ENCODE measurements at places on chromosomes 13 and 19.

GRCh38 chr13:97574926-97575325 is 141.0 kb downstream of the RAP2A start:
- peak; percentile 1 for DNase-seq

DNA sequence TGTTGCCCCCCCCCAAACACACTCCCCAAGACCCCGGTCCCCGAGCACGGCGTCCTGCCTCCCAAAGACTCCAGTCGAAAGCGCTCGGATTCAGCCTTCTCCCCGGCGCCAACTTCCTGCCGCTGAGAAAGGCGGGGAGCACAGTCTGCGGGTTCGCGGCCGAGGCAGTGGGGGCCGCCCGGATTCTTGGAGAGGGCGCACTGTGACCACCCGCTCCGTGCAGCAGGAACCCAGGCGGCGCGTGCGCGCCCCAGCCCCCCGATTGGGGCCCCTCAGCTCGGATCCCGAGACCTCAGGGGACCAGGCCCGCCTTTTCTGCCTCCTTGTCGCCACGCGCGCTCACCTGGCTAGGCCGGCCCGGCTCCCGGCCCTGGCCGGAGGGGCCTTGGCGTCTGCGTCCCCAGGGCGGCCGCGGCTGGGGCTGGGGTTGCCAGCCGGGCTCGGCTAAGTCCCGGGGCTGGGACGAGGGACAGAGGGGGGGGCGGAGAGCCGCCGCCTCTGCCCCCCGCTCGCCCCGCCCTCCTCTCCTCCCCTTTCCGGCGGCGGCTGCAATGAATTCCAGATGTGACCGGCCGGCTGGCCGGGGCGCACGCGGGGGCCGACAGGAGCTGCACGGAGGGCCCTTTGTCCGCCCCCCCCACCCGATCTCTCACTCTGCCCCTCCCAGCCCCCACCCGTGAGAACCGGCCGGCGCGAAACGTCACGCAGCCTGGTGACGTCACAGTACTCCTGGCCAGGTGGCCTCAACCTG is at the start of gene S1PR2:
Gene S1PR2 (minus strand): TSS at position 471 of the 751 bp plus-strand sequence. CDS start 6,426 bp downstream, outside the sequence.
- peak; percentile 67 for DNase-seq

- DNase-seq = no peak
These were observed 66.6 kb upstream of the ZNF527 start for GRCh38 chr19:37304190-37304883.

DNA sequence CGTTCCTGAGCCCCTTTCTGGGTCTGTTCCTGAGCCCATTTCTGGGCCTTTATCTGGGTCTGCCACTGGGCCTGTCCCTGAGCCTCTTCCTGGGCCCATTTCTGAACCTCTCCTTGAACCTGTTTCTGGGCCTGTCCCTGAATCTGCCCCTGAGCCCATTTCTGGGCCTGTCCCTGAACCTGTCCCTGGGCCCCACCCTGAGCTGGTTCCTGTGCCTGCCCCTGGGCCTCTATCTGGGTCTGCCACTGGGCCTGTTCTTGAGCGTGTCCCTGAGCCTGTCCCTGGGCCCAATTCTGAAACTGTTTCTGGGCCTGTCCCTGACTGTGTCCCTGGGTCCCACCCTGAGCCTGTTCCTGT is 40.4 kb upstream of the GRTP1 start:
- no peak for DNase-seq

DNA sequence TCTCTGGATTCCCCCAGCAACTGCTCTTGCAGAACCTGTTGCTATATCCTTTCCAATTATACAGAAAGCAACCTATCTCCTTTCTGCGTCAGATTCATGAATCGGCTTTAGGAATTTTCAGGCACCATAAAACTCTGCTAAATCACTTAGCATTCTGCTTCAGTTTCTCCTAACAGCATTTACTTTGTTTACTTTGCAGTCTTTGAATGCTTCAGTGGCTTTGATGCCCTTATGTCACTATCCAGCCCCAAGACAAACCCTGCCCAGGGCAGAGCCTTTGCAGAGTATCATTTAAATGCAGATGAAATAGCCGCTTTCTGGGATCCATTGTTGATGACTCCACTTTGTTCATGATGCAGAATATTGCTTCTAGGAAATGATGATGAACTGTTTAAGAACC is 43.1 kb downstream of the SLITRK1 start:
- DNase-seq = no peak

- DNase-seq = no peak
These were observed 2.9 kb upstream of the ZIC5 start for GRCh38 chr13:99974296-99974938.

- no peak for DNase-seq
These were observed 28.4 kb downstream of the UBAC2 start for GRCh38 chr13:99228737-99229691.

DNA sequence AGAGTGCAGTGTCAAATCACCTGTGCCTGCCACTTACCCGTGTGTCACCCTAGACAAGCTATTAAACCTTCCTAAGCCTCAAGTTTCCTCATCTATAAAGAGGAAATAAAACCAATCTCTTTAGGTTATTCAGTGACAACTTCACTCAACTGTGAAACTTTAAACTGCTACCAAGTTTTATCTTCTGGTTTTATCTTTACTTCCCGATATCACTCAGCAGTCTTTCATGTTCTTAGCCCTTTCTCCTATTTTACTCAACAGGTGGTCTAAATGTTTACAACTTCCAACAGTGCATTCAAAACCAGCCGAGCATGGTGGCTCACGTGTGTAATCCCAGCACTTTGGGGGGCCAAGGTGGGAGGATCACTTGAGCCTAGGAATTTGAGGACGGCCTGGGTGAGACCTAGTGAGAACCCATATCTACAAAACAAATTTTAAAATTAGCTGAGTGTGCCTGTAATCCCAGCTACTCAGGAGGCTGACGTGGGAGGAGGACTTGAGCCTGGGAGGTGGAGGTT is 59.6 kb downstream of the GPALPP1 start:
- no peak for DNase-seq

DNA sequence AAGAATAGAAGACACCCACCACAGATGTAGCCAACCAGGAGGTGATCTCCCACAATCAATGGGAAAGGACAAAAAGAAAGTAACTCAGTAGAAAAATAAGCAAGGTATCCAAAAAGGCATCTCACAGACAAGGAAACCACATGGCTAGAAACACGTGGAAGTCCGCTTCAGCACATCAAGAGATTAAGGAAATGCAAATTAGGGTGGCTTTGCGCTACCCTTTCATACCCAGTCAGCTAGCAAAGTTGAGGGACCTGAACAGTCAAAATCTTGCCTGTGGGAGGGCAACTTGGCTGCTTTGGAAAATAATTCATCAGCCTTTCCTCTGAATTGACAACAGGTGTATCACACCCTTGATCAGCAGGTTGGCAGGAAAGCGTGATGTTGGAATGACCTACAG is 11.6 kb upstream of the UQCR11 start:
- no peak for DNase-seq
